Right ventricle myocardium inferior (tissue), 1 donor: ENCODE measurements at places on chromosomes 12 and 14. TPM values are rescaled to one million over a fixed set of nuclear protein-coding genes. Genes with fewer than 3 reads are reported as not detected.

Gene CMKLR1
- total RNA-seq: 10.6 TPM

Gene MYH7
- total RNA-seq: 11,833 TPM

GRCh38 chr12:120879102-120879501 is 25.1 kb downstream of the SPPL3 start:
- no peak for DNase-seq

DNA sequence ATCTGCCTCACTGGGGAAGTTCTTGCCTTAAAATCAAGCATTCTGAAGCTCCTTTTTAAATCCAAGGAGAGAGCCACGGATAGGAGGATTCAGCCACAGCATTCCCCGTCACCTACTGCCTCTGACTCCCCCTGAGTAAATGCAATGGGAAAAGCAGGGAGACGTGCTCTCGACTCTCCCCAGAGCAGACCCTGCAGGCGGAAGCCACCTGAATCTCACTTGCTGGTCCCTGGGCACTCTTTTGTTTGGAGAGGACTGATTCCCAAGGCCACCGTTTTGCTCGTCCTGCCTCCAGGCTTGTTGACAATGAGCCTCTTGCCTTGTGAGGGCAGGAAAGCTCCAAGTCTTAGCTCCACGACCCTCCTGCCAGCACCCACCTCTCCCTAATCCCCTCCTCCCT is 204.5 kb downstream of the SLC15A4 start:
- no peak for DNase-seq

Gene KRT2
- not detected for total RNA-seq

GRCh38 chr12:47904713-47905709 is at the start of gene VDR:
Gene VDR (minus strand): TSS chr12:47904994. CDS start chr12:47879113, 25,881 bp downstream.
- DNase-seq: peak; percentile 92

- DNase-seq: no peak
These were observed 117.8 kb downstream of the SLC41A2 start for GRCh38 chr12:104840262-104840661.

Gene PLEKHG3
- total RNA-seq: 19.6 TPM

DNA sequence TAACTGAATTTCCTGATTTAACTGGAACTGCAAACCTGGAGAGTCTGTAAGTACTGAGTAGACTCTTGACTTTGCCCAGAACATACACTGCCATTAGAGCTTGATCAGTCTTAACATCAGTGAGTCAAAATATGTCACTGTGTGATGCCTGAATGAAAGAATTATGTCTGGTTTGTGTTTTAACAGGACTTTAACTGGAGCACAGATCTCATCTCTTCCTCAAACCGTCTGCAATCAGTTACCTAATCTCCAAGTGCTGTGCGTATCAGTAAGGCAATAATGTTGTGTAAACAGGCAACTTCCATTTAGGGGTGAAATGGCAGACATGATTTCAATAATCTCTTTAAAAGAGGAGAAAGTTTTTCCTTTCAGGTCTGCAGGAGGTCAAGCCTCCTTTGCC is 97.0 kb downstream of the ZFC3H1 start:
- DNase-seq: no peak

Gene STXBP6
- total RNA-seq: 41.4 TPM

DNA sequence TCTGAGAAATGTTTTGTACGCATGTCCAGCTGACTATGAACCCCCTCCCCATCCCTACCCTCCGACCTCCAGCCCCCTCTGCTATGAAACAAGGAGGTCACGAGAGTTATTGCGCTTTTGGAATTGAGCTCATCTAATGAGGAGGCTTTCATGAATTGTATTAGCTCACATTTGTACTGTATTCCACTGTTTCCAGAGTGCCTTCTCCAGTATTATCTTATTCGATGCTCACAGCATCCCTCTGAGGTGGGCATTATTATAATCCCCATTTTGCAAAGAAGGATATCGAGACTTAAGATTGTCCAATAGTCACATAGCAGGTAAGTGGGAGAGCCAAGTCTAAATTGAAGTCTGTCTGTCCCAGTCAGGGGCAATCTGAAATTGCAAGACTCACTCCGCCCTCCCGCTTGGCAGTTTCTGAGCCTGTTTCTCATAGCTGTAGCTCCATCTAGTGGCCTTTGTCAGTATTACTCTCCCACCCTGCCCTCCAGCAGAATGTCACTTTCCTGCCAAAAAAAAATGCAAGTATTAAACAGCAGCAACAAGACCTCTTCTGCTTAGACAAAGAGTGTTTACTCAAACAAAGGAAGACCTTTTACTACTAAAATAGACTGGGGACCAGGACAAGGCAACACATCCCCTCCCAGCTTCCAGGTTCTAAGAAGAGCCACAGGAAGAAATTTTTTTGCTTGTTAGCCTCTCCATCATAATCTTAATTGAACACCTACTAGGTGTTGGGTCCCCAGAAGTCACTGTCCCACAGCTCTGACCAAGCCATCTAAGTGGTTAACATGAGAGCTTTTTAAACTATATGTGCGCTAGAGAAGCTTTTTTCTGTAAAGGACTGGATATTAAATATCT is 48.6 kb upstream of the TMEM233 start:
- no peak for DNase-seq

Gene FGF6
- total RNA-seq: not detected

DNA sequence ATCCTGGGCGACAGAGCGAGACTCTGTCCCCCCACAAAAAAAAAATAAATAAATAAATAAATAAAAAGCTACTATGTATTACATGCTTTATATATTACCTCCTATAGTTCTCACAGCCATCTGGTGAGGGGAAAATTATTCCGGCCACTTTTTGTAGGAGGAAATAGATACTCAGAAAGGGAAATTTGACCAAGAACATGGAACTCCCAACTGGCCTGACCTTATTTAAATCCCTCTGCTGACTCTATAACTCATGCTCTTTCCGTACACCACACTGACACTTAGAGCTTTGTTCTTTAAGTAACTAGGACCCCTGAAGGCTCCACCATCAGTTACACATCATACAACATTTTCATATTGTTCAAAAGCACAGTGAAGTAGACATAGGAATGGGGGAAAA is 2.2 kb upstream of the MMP19 start:
- DNase-seq: no peak

Gene VWF
- total RNA-seq: 244 TPM

DNA sequence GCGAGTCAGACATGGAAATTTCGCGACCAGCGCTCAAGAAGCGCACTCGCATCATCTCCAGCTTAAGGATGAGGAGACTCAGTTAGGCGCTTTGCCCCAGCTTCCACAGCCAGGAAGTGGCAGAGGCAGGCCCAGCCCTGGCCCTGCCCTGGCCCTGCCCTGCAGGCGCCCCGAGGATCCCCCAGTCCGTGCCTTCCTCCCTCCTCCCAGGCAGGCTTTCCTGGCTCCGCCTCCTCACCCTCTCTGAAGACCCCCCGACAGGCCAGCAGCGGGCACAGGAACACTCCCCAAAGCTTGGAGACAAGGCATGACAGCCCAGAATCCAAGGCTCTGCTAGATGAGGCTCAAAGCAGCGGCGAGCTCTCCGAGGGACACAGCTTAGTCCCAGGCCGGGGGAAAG is 25.1 kb downstream of the UBR7 start:
- no peak for DNase-seq

- DNase-seq: no peak
These were observed 416.6 kb downstream of the ZFP36L1 start for GRCh38 chr14:68376067-68376779.

Gene STON2
- total RNA-seq: 12.8 TPM

GRCh38 chr12:71250166-71250565 is 92.4 kb upstream of the TSPAN8 start:
- no peak for DNase-seq

GRCh38 chr14:78302841-78303240 is 132.7 kb downstream of the NRXN3 start:
- DNase-seq: no peak

Gene HOXC12
- not detected for total RNA-seq

Gene E2F7
- total RNA-seq: 0.14 TPM

Gene SERPINA9
- not detected for total RNA-seq

DNA sequence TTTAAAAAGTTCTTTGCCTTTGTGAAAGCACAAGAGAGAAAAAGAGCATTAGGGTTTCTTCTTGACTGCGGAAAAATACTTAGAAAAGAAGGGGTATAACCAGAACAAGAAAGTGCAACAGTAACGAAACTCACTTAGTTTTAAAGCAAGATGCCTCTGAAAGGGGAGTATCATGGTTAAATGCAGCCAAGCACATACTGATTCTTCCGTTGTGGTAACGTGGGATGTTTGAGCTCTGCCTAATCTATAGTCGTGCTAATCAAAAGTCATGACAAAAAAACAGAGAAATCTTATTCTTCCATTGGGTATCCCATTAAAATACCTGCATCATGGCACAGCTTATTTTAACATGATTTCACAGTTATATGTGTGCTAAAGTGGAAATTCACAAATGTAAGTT is 187.8 kb upstream of the LRFN5 start:
- DNase-seq: no peak

Gene TAS2R8
- total RNA-seq: not detected

DNA sequence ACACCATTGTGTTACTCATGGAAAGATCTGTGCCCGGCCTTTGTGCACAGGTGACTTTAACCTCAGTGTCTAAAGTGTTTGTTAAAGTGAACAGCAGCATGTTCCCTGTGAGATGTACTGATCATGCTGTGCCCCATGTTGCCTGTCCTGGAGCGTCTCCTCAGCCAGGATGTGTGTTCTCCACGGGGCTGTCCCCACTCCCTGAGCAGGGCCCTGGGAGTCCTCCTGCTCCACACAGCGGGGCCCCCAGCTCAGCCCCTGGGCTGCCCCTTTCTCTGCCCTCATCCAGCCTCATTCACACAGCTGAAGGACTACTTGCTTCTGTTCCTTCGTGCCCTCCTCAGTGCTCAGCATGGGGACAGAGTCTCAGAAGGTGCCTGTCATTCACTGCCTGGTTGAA is 131.5 kb downstream of the SLC38A6 start:
- no peak for DNase-seq

DNA sequence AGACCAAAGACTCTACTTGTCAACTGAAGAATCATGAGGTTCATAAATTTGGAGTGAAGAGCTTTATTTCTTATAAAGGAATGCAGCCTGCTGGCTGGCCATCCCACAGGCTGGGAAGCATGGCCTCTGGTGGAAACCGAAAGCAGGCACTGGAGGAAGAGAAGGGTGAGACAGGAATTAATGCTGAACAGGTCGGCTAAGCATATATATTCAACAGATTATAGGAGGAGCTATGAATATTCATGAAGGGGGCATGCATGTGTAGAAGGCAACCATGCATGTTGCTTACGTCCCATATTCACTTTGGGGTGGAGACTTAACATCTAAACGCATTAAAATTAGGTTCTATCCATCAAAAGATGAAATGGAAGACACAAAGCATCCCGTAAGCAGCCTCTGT is 20.6 kb upstream of the RGS6 start:
- DNase-seq: no peak

DNA sequence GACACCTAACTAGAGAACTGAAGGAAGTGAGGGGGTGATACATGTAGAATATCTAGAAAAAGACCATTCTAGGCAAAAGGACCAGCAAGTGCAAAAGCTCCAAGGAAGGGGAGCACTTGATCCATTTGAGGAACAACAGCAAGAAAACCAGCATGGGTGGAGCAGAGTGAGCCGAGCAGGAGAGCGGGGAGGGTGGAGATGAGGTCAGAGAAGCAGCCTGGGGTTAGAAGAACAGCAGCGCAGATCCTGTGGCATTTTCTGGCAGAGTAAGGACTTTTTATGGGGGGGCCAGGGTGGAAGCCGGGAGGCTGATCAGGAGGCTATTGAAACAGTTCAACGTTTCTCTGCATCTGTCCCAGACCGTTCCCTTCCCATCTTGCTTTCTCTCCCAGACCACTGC is 24.5 kb upstream of the TMCC3 start:
- no peak for DNase-seq

DNA sequence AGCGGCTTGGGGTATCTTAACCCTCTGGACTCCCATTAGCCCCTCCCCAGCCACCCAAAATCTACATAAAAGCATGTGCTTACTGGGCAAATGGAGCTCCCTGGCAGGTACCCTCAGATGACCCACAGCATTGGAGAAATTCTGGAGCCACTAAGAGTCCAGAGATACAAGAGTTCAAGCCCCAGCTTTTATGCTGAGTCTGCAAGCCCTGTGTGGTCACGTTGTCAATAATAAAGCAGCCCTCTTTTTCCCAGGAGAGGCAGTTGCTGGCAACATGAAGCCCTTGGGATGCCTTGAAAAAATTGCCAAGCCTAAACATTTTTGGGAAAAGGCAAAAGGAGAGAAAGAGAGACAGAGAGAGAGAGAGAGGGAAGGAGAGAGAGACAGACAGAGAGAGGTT is 83.4 kb downstream of the RBM19 start:
- DNase-seq: no peak

Gene MTA1
- 192 TPM for total RNA-seq

DNA sequence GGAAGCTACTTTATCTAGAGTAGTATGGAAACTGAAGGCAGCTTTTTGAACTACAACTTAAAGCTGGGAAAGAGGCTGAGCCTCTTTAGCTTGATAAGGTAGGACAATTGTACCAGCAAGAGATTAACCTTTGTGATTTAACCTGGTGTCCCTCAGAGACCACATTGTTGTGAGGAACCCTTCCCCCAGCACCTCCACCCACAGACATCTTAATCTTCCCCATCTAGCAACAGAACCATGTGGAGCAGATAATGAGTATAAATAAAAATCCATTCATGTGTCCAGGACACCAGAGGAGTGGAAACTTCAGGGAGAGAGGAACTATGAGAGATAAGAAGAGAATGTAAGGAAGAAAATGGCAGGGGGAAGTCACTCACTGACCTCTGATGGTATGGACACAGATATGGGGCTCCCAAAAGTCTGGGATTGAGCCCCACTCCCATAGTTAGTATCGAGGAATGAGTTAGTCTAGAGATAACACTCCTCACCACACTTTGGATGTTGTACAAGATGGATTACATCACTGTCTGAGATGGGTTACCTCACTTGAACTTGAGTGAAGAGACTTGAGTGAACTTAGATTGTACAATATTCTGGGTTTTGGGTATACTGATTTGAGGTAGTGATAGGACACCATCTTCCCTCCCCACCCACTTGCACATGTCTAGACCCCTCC is 33.9 kb upstream of the SLC38A2 start:
- DNase-seq: no peak

Gene CCDC63
- total RNA-seq: not detected

Gene NANOG
- not detected for total RNA-seq
